ENCODE measurements at places on chromosomes 5 and 9.

GRCh38 chr5:159773062-159773924, 143.0 kb upstream of the ADRA1B start:
- DNase-seq: peak; percentile 71

DNA sequence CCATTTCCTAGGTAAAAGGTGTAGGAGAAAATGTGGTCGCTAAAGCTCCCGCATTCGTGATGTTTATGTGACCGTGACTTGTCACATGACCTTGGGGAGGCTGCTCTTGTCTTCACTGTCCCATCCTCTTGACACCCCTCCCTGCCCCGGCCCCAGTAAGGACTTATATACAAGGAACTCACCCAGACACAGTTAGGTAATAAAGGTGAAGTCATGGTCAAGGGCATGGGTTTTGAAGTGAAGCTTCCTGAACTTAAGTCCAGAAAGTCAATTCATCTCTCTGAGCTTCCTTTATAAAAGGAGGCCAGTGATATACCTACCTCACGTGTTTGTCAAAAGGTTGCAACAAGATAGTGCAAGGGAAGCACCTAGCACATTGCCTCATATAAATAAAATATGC, 17.6 kb downstream of the FGF1 start:
- no peak for DNase-seq

DNA sequence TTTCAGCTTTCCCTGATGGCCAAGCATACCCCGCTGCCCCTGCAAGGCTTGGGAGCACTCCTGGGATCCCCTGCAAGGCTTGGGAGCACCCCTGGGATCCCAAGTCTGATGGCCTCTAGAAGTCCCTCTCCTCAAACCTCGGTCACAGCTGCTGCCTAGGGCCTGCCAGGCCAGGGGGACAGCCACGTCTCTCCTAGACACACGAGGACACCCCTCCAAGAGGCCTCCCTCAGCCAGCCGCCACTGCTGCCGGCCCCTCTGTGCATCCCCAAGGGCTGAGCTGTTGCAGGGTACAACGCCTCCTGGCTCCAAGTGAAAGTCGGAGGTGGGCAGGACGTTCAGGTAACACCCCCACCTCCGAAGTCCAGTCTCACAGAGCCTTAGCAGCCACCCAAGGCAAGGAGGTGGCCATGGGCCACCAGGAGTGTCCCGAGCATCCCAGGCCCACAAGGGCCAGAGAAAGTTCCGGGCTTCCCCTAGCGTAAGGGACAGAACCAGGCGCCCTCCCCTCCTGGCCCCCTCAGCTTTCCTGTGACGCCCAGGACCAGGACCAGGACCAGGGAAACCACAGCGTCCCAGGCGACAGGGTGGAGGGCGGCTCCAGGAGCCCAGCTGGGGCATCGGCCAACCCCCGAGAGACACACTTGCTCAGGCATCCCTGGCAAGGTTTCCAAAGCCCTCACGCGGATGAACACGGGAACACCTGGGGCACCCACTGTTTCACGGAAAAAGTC, 17.3 kb upstream of the SLC12A7 start:
- no peak for DNase-seq

GRCh38 chr9:2276296-2276695, 261.1 kb downstream of the SMARCA2 start:
- DNase-seq: no peak

DNA sequence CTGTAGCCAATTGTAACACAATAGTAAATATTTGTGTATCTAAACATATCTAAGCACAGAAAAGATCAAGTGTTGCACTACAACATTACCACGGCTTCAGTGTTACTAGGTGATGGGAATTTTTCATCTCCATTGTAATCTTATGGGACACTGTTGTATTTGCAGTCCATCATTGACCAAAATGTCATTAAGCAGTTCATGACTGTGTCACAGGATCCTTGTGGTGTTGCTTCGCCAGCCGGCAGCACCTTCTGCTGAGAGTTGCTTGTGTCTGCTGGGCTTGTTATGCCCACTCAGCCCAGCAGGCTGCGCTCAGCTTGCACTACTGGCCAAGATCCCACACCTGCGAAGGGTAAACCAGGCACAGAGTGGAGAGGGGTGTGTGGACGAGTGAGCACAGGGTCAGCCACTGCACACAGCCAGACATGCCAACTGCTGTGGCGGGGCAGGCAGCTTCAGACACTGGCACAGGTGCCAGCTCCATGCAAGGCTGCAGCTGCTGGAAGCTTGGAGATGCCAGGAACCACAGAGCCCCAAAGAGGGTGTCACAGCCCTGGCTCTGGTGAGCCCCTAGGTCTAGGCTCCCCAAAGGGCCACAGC, 273.7 kb downstream of the CETN3 start:
- no peak for DNase-seq

DNA sequence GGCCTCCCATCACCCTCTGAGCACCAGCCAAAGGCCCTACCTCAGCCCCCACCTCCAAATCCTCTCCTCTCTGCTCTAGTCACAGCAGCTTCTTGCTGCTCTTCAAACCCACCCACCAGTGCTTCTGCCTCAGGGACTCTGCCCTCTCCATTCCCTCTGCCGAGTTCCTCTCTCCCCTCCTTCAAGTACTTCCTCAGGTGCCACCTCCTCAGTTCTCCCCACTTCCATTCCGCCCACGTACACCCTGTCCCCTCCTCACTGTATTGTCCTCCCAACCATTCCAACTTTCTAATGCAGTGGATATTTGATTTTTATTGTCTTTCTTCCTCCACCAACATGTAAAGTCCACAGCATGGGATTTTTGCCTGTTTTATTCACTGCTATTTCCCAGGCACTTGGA, 43.2 kb downstream of the C5orf15 start:
- DNase-seq: no peak

DNA sequence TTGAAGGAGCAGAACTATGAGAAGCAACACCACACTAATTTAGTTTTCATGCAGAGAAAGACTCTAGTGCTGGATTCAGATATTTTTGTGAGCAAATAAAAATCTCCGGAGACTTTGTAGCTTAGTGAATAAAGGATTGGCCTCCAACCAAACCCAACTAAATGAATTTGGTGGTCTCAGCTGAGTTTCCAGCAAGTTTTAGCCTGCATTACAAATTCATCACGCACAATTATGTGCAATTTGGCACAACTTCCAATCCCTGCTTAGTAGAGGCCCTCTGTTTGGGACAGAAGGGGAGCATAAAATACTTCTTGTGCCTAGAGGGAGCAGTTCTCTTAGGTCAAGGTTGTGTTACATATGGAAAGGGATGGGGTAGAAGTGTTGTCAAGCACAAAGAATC, 112.3 kb upstream of the ADAMTSL1 start:
- DNase-seq: no peak

- DNase-seq: peak; percentile 48
Observed at GRCh38 chr9:25678147-25678666, at the start of gene TUSC1. Gene TUSC1, minus strand, starts transcription at chr9:25678444. Its CDS starts 132 bp downstream, at chr9:25678312.

DNA sequence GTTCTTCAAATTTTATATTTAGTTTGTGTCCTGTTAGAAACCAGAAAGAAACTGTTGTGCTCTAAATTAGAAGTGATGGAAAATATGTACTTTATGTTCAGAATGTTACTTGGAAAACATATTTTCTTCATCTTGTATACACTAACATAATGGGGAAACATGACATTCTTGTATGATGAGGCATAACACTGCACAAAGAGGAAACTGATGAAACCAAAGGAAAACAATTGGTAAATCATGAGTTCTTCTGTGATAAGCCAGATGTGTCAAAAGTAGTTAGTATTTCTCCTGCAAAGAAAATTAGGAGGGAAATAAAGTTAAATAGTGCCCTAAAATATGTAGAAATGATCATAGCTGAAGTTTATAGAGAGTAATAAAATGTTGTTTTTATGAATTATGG, 111.1 kb upstream of the FBN2 start:
- peak; percentile 74 for DNase-seq

DNA sequence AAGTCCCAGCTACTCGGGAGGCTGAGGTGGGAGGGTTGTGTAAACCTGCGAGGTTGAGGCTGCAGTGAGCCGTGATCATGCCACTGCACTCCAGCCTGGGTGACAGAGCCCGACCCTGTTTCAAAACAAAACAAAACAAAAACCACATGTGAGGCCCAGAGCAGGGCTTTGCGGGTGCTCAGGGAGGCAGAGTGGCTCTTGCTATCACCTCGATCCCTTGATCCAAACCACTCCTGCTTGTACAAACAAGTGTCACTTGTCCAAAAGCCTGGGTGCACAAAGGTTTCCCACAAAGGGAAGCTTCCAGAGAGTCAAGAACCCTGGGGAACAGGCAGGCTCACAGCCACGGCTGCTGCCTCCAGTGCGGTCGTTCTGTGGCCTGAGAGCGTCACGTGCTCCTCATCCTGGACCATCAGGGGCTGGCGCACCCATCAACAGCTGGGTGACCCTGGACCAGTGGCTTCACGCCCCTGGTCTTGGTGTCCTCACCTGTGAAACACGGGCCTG, 162.7 kb downstream of the C9orf50 start:
- no peak for DNase-seq

GRCh38 chr5:64165500-64166200, at the start of gene RNF180:
Gene RNF180, plus strand, starts transcription at chr5:64165843. Its CDS starts 34,965 bp downstream, at chr5:64200808.
- DNase-seq: peak; percentile 4

- DNase-seq: no peak
Observed at GRCh38 chr9:133823189-133824105, 85.3 kb upstream of the SARDH start.

DNA sequence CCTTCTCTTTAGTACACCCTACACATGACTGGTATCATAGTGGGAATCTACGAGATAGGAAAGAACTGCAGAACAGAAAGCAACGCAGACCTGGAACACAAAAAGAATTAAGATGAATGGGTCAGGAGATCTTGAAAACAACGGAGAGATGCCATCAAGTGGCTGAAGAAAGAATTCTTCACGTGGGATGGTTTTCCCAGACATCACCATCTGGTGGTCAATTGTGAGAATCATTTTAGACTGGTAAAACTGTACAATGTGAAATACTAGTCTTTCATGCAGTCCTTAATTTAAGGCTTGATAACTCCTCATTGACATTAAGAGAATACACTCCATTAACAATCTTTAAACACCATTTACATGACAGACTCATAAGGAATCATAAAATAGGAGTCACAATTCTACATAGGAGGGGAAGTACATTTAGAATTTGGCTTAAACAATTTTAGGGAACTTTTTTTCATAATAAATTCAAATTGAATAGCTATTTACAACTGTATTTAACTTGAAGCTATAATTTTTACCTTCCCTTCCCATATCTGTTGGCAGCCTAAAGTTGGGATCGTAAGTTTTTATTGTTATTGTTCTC, 128.4 kb upstream of the TRPM3 start:
- peak; percentile 38 for DNase-seq

- peak; percentile 23 for DNase-seq
Observed at GRCh38 chr5:23820765-23821471, 313.5 kb downstream of the PRDM9 start.

- DNase-seq: peak; percentile 37
Observed at GRCh38 chr9:121735065-121735792, 83.8 kb downstream of the DAB2IP start.

DNA sequence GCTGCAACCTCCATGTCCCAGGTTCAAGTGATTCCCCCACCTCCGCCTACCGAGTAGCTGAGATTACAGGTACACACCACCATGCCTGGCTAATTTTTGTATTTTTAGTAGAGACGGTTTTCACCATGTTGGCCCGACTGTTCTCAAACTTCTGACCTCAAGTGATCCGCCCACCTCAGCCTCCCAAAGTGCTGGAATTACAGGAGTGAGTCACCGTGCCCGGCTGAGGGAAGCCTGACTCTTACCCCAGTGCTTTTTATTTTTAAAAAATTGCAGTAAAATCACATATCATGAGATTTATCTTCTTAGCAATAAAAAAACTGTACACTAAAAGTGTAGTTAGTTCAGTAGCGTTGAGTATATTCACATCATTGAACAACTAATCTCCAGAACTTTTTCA, 105.3 kb downstream of the SLIT3 start:
- DNase-seq: no peak

- DNase-seq: peak; percentile 68
Observed at GRCh38 chr5:99061711-99062110, 132.9 kb upstream of the CHD1 start.

GRCh38 chr5:84202136-84202535, 182.5 kb downstream of the EDIL3 start:
- DNase-seq: no peak

Data from fibroblast of skin of left quadriceps (primary cell).